ENCODE measurements at places on chromosomes 12 and 14.

GRCh38 chr14:77278461-77279230 lies 7.6 kb upstream of the NGB start:
- no peak for DNase-seq

- no peak for DNase-seq
These were observed 5.4 kb downstream of the RPS6KL1 start for GRCh38 chr14:74917646-74918081.

DNA sequence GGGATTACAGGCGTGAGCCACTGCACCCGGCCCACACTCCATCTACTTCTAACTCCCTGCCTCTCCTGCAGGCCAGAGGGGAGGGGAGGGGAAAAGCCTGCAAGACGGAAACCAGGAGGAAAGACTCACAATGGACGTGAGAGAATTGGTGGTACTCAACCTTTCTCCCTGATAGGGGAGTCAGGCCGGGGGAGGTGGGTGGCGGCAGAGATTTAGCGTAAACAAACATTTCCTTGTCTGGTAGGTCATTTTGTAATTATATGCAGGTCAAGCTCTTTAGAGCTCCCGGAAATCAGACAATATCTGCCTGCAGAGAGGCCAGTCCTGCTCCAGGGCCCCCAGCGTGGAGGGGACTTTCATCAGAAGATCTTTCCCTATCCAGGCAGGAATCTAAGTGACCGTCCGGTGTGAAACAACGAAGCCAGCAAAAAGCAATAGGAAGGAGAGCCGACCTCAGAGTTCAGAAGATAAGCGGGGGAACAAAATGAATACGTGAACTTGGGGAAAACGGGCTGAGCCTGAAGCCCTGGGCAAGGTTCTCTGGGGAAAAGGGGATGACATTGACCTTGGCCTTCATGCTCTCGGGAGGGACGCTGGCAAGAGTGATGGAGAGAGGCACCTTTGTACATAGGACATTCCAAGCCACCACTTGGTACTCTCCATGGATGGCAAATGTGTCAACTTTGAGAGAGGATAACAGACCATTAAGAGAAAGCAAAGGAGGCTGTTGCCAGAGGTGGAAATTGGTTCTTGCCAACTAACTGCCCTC lies 62.3 kb downstream of the SPRING1 start:
- DNase-seq = no peak

DNA sequence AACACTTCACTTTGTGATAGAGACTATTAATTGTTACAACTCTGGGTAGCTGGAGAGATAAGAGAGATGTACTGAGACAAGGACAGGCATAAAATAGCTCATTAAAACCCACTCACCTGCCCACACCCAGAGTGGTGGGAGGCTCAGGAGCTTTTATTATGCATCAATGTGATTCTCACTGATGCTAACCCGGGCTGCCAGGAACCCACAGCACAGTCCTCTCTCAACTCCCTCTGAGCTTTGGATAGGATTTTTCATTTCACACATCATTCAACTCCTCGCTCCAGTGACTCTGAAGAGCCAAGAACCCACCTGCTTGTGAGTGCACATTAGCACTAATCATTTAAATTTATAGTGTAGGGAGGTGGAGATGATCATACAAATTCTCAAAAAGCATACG lies 827.9 kb downstream of the FLRT2 start:
- no peak for DNase-seq

DNA sequence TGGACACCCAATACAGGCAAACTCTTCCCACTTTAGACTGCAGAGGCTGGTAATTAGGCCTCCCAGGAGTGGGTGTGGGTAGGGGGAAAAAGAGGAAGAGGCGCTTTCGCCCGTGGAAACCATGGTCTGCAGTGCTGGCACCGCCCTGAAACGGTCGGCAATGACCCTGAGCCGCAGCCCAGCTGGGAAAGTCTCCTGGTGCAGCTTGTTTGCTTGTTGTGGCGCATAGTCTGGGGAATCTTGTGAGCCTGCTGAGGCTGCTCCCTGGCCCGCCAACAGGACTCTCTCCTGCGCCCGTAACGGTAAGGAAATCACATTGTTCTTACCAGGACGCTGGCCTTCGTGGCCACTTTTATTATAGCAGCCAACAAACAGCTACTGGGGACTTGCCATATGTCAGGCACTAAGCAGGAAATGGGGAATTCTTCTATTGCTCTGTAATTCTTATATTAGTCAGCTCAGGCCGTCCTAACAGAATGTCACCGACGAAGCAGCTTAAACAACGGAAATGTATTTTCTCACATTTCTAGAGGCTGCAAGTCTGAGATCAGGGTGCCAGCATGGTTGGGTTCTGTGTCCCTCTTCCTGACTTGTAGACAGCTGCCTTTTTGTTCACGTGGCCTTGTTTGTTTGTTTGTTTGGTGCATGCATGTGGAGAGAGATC lies 52.5 kb upstream of the RIN3 start:
- DNase-seq = no peak

GRCh38 chr14:62778852-62779251 lies 266.4 kb downstream of the KCNH5 start:
- no peak for DNase-seq

GRCh38 chr14:64000749-64001148 lies 147.9 kb downstream of the SYNE2 start:
- DNase-seq = no peak

- DNase-seq = no peak
These were observed 55.8 kb upstream of the LIMA1 start for GRCh38 chr12:50338920-50339645.

GRCh38 chr14:35374263-35374712 lies 30.3 kb downstream of the NFKBIA start:
- DNase-seq = peak; percentile 60

DNA sequence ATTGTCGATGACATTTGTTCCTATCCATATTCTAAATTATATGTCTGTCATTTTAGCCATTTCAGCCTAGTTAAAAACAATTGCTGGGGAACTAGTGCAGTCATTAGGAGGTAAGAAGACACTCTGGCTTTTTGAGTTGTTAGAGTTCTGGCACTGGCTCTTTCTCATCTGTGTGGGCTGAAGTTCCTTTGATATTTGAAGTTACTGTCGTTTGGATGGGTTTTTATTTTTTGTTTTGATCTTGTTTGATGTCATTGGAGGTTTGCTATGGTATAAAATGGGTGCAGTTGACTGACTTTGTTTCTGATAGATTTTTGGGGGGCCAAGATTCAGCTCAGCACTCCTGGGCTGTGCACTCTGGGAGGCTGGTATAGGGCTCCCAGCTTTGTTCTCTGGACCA lies 20.7 kb upstream of the CD69 start:
- DNase-seq = no peak

DNA sequence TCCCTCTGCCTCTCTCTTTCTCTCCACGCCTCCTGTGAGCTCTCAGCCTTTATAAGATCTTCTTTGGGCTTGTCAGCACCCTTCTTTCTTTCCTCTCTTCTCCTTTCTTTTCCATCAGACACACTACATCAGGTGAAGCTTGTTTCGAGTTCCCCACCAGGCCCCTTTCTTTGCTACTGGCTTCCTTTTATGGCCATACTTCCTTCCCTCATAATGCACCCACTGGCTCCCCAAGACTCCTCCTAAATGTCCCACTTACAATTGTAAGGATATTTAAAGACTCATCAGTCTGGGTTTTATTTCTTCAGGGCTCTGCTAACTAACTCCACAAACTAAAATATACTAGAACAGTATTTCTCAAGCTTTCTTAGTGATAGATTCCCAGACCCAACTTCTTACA lies 3.5 kb upstream of the RNU6-8 start:
- no peak for DNase-seq

- DNase-seq = no peak
These were observed 23.1 kb downstream of the SLIRP start for GRCh38 chr14:77730976-77731497.

DNA sequence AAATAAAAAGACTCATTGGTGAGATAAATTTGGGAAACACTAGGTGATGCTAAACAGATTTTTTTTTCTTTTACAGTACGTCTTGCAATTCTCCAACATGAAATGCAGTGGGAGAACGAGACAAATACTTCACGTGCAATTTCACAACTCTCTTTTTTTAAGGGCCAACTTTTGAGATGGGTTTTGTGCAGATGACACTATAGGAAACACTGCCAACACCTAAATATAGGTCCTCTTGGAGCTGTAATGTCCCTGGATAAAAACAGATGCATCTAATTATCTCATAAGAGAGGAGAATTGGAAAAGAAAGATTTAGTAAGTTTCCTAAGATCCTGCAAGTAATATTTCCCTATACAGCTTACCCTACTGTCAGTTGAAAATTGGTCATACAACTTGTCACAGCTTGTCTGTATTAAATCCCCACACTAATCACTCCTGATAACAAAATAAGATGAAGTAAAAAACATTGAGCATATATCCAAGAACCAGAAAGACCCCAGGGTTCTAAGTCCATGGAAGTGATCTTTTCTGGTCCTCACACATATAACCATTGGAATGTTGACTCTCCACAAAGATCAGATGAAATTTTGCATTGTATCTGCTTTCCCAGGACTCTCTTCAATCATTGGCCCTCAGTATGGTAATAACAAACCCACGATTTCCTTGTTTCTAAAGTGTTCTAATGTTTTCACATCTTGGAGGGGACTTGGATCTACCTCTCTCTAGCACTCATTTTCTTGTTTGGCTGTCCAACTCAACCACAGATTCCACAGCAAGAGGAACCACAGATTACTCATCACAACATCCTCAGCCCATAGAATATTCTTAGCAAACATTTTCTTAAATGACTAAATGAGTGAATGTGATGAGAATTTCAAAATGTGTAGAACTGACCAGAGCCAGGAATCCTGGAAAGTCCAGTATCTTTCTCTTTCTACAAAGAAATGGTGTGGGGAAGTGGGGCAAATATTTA lies 769.4 kb upstream of the USP15 start:
- no peak for DNase-seq

GRCh38 chr14:50770586-50770985 lies 60.4 kb downstream of the NIN start:
- DNase-seq = no peak

- DNase-seq = no peak
These were observed 711.9 kb downstream of the C12orf50 start for GRCh38 chr12:87317302-87317701.

GRCh38 chr12:74890237-74890599 lies 319.4 kb downstream of the KCNC2 start:
- DNase-seq = peak; percentile 80

DNA sequence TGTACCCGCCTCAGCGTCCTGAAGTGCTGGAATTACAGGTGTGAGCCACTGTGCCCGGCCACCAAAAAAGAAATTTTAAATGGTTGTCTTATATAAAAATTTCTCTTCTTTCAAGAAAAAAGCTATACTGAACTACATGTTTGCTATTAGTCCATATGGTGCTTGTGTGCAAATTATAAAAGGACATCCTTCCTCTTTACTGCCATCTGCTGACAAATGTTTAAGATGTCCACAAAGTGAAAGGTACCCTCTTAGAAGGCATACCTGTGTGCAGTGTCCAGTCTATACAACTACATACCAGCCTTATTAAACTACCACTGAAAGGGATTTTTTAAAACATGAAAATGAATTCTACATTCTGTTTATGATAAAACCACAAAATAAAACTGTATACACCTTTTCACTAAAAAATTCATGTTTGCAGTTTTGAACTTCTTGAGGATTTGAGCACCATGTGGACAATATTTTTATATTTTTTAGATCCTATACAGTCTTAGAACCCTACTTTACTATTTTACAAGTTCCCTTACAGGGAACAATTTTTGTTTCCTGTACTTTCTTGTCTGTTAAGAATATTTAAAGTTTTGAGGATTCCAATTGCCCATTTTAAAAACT lies 32.8 kb upstream of the TOMM20L start:
- DNase-seq = no peak

GRCh38 chr12:74988156-74988555 lies 221.5 kb downstream of the KCNC2 start:
- no peak for DNase-seq

GRCh38 chr14:22872833-22873520 lies 1.4 kb downstream of the LRP10 start:
- no peak for DNase-seq

DNA sequence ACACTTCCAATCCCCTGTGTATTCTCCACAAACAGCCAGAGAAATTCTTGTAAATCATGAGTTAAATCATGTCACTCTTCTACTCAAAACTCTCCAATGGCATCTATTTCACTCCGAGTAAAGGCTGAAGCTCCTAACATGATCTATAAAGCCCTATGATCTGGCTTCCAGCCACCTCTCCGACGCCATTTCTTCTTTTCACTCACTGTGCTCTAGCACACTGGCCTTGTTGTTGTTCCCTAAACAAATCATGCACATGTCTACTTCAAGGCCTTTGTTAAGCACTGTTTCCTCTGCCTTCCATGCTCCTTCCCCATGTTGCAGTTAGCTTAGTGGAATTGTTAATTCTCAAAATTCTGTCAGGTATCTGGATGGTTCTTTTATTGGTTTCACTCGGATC lies 30.1 kb upstream of the MTERF2 start:
- no peak for DNase-seq

- DNase-seq = no peak
These were observed 29.0 kb downstream of the MOAP1 start for GRCh38 chr14:93155667-93156066.

- DNase-seq = no peak
These were observed 65.1 kb upstream of the GPHB5 start for GRCh38 chr14:63383776-63384367.

- no peak for DNase-seq
These were observed 13.8 kb downstream of the RCOR1 start for GRCh38 chr14:102606296-102606695.

Data from HS-27A (cell line).